Activated CD4-positive, alpha-beta T cell treated with anti-CD3 and anti-CD28 coated beads for 36 hours (primary cell): ENCODE measurements at places on chromosomes 3 and 15.

- DNase-seq = no peak
Measured at GRCh38 chr15:98953968-98954367, 53.6 kb downstream of the PGPEP1L start.

DNA sequence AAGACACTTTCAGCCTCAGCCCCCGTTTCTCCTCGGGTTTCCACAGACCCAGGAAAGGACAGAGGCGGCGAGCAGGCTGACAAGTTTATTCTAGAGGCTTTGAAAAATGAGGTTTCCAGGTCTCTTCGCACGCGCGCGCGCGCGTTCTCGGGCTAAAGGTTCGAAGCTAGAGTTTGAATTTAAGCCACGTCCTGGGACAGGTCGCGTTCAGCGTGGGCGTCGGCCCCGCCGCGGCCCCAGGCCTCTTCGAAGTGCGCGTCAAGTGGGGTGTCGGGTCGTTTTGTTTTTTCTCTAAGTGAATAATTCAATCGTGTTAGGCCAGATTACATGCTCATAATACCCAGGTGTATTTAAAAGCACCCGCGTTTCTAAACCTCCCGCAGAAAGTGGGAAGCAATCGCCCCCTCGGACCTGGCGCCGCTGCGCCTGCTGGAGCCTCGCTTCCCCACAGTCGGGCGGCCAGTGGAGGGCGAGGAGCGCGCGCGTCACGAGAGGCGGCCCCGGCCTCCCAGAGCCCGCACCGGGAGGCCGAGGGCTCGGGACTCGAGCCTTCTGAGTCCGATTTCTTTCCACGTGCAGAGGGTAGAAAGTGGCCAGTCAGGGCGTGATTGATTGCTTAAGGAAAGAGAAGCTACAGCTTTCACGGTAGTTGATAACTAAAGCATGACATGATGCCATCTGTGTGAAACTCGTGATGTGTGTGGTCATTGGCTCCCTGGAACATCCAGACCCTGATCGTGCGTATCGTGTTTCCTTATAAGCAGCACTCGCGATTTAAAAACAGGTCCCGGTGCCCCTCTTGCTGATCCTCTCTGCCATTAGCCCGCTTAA is 15.8 kb upstream of the SOX2 start:
- no peak for DNase-seq

- peak; percentile 67 for DNase-seq
Measured at GRCh38 chr15:94287794-94288246, 56.5 kb downstream of the MCTP2 start.

- no peak for DNase-seq
Measured at GRCh38 chr15:57735891-57736290, 29.4 kb downstream of the POLR2M start.

DNA sequence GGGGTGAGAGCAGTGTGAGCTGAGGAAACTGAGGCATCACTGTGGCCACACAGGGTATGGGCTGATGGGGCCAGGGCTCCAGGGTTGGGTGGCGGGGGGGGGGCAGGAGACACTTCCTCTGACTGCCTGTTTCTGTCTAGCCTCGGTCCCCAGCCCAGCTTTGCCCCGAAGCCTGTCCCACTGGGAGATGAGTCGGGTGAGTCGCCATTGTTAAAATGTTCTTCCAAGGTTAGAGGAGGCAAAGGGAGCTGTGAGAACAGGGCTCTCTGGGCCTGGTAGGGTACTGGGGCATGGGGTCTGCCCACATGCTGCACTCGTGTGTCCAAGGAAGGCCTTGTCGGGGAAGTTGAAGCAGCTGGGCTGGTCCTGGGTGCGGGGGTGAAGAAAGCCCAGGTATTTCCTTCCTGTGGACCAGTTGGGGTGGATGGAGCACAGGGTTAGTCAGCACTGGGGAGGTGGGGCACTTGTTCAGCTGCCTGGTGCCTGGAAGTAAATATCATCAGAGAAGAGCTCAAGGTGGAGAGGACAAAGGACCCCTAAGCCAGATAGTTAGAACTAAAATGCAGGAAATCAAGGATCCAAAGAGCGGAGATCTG is 8.3 kb upstream of the JMJD7 start:
- DNase-seq = no peak

DNA sequence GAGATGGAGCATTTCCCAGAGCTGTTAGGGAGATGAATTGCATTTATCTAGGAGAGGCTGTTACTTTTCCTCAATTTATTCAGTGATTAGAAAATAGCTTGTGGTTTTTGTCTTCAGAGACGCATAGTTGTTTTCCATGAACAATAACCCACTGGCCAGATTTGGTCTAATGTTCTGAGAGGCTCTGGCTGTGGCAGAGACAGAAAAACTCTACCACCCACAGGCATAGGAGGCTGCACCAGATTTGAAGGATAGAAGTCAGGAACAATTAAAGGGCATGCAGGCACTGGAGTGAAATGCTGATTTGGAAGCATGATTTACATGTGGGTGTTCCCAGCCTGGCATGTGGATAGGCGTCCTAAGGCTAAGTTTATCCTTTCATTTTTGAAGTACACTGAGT is 143.5 kb downstream of the NFKBIZ start:
- DNase-seq = no peak

- no peak for DNase-seq
Measured at GRCh38 chr15:23628612-23629233, 18.9 kb downstream of the MAGEL2 start.

- DNase-seq = peak; percentile 78
Measured at GRCh38 chr3:43181202-43181821, 75.4 kb upstream of the POMGNT2 start.
